ENCODE measurements at places on chromosomes 6 and 20.

- no peak for DNase-seq
Observed at GRCh38 chr20:42095221-42095620, 477.0 kb upstream of the CHD6 start.

- no peak for DNase-seq
Observed at GRCh38 chr6:153096792-153097191, 34.3 kb downstream of the RGS17 start.

GRCh38 chr20:58833921-58834320 is 16.8 kb downstream of the GNAS-AS1 start:
- no peak for DNase-seq

- no peak for DNase-seq
Observed at GRCh38 chr6:25576919-25577318, 75.1 kb upstream of the SCGN start.

DNA sequence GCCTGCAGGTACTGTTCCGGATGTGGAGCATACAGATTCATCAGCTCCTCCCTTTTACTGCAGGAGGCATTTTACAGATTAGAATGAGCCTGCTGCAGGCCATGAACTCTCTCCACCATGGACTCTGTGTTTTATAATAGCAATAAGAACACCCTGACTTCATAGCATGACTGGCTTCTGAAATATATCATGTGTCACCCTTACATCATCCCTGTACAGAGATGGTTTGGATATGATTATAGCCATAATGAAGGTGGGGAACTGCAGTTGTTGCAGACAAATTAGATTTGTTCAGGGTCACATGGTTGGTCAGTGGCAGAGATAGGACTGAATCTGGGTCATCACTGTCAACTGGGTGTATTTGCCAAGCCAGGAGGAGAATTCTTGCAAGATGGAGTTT is 100.7 kb downstream of the FOXO3 start:
- DNase-seq: peak; percentile 72

DNA sequence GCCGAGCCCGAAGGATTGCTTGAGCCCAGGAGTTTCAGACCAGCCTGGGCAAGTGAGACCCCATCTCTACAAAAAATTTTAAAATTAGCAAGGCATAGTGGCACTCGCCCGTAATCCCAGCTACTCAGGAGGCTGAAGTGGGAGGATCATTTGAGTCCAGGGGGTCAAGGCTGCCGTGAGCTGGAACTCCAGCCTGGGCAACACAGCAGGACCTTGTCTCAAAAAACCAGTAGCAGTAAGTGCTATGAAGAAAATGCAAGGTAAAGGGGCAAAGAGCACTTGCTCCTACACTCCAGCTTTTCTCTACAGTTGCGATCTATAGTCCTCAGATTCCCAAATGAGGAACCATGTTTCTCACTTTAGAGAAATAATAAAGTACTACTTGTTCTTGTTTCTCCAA is 1.8 kb upstream of the DDX39B start:
- DNase-seq: no peak

- DNase-seq: no peak
Observed at GRCh38 chr6:89438248-89438647, 5.3 kb downstream of the ANKRD6 start.

DNA sequence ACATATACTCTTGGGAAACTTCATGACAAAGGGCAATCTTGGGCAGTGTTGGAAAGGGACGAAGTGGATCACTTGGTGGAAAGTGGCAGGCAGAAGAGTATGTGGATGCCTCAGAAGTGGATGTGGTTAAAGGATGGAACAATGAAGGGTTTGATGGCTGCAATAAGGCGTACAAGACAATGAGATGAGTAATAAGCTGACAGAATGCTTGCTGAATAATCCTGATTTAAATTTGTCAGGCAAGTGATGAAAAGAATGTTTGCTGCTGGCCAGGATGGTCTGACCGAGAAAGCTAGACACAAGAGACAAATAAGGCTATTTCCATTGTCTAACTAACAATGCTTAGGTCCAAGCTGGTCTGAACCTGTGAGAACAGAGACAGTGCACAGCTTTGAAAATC is 61.6 kb upstream of the CEP85L start:
- DNase-seq: no peak

DNA sequence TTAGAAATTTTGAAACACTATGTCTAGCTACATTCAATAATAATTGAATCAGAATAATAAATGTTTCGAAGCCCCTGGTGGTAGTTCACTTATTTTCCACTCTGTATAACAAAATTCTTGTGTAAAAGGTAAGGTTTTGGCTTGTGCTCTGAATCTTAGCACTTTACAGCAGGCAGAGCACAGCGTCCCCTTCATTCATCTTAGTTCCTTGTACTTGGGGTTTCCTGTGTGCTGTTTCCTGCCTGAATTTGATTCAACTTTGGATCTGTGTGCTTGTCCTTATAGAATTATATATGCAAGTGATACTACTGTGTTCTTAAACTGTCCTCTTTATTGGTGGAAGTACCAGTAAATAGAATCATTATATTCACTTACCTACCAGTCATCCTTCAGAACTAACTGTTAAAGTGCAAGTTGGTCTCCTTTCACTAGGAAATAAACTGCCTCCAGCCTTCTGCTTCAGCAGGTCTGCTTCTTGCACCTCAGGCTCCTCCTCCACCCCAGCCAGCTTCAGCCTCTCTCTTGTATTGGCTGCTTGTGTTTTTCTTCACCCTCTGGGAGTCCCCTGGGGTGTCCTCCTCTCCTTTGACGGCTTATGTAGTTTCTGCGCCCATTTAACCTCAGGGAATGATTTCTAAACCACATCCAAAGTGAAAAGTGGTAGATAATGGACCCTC is 28.8 kb upstream of the TULP4 start:
- DNase-seq: no peak

GRCh38 chr20:11551479-11551878 is 366.2 kb upstream of the BTBD3 start:
- DNase-seq: no peak

DNA sequence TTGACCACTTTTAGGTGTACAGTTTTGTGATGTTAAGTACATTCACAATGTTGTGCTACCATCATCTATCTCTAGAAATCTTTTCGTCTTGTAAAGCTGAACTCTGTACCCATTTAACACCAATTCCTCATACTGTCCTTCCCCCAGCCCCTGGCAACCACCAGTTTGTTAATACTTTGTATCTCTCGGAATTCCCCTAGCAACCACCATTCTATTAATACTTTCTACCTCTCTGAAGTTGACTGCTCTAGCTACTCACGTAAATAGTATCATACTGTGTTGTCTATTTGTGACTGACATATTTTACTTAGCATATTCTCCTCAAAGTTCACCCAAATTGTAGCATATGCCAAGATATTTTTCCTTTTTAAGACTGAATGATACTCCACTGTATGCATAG is 82.3 kb upstream of the CLDN20 start:
- no peak for DNase-seq

DNA sequence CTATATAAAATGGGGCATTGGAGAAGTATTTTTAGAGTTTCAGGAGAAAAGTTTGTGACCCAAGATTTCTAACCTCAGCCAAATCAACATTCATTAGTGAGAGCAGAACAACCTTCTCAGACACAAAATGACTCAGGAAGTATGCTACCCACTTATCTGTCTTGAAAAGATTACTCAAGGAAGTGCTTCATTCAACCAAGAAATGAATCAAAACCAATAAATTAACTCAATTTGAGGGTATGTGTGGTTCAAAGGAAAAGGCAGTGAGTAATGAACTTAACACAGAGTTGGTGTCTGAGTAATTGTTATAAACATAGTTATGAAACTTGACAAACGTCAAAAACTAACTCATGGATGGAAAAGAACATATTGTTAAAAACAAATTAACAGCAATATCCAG is 227.6 kb downstream of the HAO1 start:
- DNase-seq: peak; percentile 25

- no peak for DNase-seq
Observed at GRCh38 chr6:160106701-160107100, 14.9 kb upstream of the SLC22A1 start.

DNA sequence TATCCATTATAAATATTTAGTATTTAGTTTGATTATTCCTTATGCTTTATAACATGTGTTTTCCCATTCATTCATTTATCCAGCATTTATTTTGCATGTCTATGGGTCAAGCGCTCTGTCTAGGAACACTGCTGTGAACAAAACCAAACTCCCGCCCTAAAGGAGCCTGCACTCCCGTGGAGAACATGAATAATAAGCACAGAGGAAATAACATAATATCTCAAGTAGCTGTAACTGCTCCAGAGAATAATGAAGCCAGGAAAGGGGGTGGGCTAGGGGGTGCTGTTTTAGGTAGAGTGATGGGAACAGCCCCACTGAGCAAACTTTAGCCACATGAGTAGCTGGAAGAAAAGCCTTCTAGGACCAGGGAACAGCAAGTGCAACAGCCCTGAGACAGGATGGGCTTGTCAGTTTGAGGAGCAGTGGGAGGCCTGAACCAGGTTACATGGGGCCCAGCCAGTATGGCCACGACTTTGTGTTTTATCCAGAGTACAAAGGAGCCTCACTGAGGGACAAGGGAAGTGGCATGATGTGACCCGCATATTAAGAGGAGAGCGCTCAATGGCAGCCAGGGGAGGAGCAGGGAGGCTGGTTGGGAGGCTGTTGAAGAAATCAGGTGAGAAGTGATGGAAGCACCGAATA is 24.4 kb upstream of the PRND start:
- no peak for DNase-seq

DNA sequence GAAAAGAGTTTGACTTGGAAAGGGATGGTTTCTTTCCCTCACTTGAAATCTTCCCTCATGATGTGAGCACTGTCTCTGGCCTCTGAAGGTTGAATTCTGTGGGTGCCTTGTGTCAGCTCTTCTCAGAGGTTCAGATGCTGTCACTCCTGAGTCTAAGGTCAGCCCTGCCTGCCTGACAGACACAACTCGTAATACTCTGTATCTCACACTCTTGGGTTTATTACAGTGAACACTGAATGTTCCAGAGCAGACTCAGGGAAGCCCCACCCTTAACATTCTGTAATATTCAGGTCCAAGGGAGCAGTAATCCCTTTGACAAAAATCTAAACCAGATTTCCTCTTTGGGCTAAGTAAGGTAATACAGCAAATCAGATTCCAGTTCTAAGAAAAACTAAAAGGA is 837.8 kb downstream of the QKI start:
- DNase-seq: no peak

GRCh38 chr20:10846766-10847165 is 173.0 kb upstream of the JAG1 start:
- no peak for DNase-seq

DNA sequence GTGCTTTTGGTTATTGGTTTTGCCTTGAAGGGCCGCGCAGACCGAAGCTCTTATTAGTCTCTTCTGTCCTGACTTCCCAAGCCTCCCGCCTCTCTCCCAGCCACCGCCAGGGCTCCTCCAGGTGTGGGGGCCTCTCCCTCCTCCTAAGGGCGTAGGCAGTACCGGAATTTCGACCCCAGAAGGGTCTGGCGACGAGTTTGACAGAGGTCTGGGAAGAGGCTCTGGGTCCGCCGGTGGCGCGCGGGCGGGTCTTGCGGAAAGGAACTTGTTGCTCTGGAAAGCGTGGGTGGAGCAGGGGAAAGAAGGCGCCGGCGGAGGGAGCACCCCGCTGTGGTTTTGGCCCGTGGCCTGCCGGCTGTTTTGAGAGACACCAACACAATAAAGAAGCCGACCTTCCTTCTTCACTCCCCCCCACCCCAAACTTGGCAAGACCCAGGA is 1.8 kb downstream of the PCSK2 start:
- DNase-seq: no peak

GRCh38 chr6:151219192-151219591 is 20.6 kb upstream of the AKAP12 start:
- no peak for DNase-seq

DNA sequence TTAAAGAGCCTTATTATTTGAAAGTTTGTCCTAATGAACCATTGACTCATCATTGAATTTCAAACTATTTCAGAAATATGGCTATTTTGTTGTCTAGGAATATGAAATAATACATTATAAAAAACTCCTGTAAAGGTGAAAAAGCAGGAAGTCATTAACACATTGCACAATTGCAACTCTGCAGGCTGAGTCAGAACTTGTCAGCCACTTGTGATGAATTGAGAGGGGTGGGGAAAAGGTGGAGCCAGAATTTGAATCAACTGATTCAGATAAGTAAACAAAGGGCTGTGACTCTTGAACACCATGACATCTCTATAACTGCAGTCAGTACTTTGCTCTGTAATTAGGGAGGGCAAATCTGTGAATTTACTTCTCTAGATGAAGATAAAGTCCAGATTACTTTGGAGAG is 6.0 kb downstream of the C6orf141 start:
- DNase-seq: peak; percentile 96

DNA sequence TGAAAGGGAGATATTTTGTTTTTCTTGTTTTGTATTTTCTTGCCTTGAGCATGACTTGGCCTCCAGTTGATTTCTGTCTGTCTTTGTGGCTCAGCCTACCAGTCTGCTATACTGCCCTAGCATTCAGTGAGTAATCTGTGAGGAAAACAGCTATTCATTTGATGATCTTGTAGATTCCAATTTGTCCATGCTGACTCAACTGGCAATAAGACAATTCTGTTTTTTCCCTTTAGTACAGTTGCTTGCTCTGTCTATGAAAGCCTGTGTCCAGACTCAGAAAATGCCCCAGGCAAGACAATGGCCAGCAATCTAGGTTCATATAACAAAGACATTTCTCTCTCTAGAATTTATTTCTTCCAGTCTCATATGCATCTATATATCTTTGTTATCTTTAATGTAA is 10.9 kb upstream of the SOX4 start:
- DNase-seq: no peak

DNA sequence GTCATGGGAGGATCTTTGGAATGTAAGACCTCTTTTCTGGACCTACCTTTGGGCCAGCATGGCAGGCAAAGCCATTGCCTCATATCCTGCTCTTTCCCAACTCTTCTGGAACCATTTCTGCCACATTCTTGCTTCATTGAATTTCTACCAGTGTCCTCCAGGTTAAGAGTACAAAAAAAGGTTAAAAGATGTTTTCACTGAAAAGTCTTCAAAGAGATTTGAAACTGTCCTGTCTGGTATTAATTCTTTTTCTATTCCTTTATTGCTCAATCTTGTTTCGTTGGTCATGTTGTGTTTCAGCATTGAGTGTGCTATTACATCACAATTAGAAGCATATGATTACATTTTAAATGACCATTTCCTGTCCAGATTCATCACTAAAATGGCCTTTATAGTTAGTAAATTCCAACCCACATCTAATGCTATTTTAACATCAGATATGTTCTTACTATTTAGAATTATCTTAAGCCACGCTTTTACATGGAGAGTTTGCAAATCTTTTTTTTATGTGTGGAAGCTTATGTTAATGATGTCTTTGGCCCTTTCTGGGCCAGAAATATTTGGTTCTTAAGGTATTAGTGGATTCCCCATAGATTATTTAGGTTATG is 450.9 kb downstream of the GJA1 start:
- DNase-seq: no peak

All from RKO (cell line).